Nasal cavity respiratory epithelium epithelial cell of viscerocranial mucosa (primary cell): ENCODE measurements at places on chromosomes 1 and 21. TPM values are rescaled to one million over a fixed set of nuclear protein-coding genes. Genes with fewer than 3 reads are reported as not detected.

KRTAP19-3 gene
- not detected in 2 replicates for total RNA-seq

DNAH14 gene
- 9.2 and 27.9 TPM in 2 replicates for total RNA-seq

GPR157 gene
- 45.1 and 48.9 TPM in 2 replicates for total RNA-seq

ARTN gene
- total RNA-seq = 24.5 and 28.7 TPM in 2 replicates

COL11A1 gene
- total RNA-seq = under 0.01 and 0.07 TPM in 2 replicates

IRF6 gene
- 270 and 460 TPM in 2 replicates for total RNA-seq

CFAP107 gene
- not detected in 2 replicates for total RNA-seq

TMOD4 gene
- total RNA-seq = 0.21 TPM in 1 of 2 replicates, not detected in the other

CRYAA gene
- total RNA-seq = not detected in 2 replicates

LCE1C gene
- total RNA-seq = 0.34 TPM in 1 of 2 replicates, not detected in the other

OR2G6 gene
- not detected in 2 replicates for total RNA-seq

MFN2 gene
- total RNA-seq = 105 and 135 TPM in 2 replicates

ZYG11A gene
- total RNA-seq = 0.07 and 0.68 TPM in 2 replicates

SPRR2B gene
- total RNA-seq = 1.0 TPM in 1 of 2 replicates, not detected in the other

GJB3 gene
- 113 and 120 TPM in 2 replicates for total RNA-seq

KCNJ15 gene
- 0.68 and 11.6 TPM in 2 replicates for total RNA-seq

IGSF3 gene
- 50.2 and 215 TPM in 2 replicates for total RNA-seq

TRIM63 gene
- 0.07 and 0.68 TPM in 2 replicates for total RNA-seq

UBASH3A gene
- not detected in 2 replicates for total RNA-seq

CHI3L1 gene
- under 0.01 and 3.1 TPM in 2 replicates for total RNA-seq

COPA gene
- 156 and 194 TPM in 2 replicates for total RNA-seq

CSRP1 gene
- total RNA-seq = 205 and 252 TPM in 2 replicates

ZNF648 gene
- 0.21 TPM in 1 of 2 replicates, not detected in the other for total RNA-seq

DDR2 gene
- 2.4 and 7.2 TPM in 2 replicates for total RNA-seq

GLRX2 gene
- total RNA-seq = 5.5 and 9.0 TPM in 2 replicates

DNAJC28 gene
- 1.0 and 1.6 TPM in 2 replicates for total RNA-seq

GIPC2 gene
- 0.50 and 0.68 TPM in 2 replicates for total RNA-seq

F5 gene
- total RNA-seq = 0.28 TPM in 1 of 2 replicates, not detected in the other

TFF2 gene
- not detected in 2 replicates for total RNA-seq

LYPD8 gene
- total RNA-seq = not detected in 2 replicates

CLCA4 gene
- total RNA-seq = 0.34 and 26.7 TPM in 2 replicates

SELENBP1 gene
- 1.0 and 2.7 TPM in 2 replicates for total RNA-seq

PTPN22 gene
- under 0.01 and 0.57 TPM in 2 replicates for total RNA-seq

RAB42 gene
- total RNA-seq = under 0.01 and 0.21 TPM in 2 replicates

FYB2 gene
- 0.14 TPM in 1 of 2 replicates, not detected in the other for total RNA-seq

RNF186 gene
- total RNA-seq = not detected in 2 replicates
